ENCODE measurements at places on chromosomes 12 and 14.
A peak's percentile ranks its signal among the peaks of the same experiment; 100 is the strongest.

DNA sequence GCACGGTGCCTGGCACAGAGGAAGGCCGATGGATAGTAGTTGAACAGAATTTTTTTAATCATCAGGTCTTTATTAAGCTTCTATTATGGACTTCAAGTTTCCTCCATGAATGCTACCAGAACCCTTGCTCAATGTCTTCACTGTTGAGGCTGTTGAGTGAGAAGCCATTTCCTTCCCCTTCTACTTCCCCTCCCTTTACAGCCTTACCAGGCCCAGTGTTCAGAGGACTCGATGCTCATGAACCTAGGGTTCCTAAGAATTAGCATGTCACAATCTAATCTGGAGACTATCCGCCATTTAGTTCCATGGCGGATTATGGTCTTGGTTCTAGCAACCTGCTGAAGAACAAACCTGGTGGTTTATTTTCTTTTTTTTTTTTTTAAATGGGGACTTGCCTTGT is 17.7 kb downstream of the ETV6 start:
- no peak for DNase-seq

DNA sequence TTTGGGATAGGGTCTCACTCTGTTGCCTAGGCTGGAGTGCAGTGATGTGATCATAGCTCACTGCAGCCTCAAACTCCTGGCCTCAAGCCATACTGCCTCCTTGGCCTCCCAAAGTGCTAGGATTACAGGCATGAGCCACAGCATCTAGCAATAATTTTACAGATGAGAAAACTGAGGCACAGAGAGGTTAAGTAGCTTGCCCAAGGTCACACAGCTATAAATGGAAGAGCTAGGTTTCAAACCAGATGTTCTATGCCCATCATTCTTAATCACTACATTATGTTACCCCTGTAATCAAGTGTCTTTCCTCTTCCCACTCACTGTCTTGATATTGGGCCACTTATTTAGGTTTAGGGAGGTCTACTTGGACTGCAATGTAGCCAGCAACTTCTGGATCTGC is 3.6 kb downstream of the SLC17A8 start:
- DNase-seq: no peak

DNA sequence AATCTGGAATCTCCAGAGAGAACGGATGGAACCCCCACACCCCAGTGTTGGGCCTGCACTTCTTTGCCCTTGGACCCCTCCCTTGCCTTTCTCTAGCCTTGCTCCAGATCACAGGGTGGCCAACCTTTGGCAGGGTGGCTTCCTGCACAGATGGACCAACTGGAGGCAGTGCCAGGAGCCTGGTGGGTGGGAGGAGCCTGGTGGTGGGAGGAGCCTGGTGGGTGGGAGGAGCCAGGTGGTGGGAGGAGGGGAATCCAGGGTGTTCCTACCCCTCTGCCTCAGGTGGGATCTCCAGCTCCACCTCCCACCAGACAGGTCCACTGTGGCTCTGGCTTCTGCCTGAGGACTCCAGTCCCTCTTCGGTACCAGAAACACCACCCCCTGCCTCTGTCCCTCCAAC is 15.0 kb upstream of the ORAI1 start:
- no peak for DNase-seq

DNA sequence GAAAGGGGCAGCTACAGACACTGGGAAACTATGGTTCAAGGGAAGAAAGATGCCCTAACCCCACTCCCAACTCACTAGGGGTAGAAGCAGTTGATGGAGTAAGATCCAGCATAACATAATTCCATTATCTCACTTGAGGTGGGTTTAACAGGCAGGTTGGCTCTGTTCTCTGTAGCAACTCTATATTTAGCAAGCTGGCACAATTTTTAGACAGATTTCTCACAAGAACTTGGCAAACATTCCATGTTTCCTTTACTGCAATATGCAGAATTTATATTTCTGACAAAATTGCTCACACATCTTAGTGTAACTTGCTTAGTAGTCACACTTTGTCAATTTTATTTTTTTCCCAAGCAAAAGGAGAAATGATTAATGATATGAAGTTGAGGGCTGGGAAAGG is 475.4 kb downstream of the RMST start:
- DNase-seq: no peak

DNA sequence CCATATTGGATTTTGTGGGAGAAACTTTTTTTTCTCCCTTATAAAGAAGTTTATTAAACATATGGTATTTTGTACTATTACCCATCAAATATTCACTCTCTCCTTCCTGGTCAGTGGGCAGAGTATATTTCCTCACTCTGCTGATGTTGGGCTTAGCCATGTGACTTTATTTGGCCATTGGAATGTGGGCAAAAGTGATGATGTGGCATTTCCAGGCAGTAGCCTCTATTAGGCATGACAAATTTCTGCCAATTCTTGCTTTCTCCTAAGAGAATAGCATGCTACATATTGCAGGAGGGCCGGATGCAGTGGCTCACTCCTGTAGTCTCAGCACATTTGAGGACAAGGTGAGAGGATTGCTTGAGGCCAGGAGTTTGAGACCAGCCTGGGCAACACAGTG is 24.4 kb upstream of the WSCD2 start:
- DNase-seq: no peak

DNA sequence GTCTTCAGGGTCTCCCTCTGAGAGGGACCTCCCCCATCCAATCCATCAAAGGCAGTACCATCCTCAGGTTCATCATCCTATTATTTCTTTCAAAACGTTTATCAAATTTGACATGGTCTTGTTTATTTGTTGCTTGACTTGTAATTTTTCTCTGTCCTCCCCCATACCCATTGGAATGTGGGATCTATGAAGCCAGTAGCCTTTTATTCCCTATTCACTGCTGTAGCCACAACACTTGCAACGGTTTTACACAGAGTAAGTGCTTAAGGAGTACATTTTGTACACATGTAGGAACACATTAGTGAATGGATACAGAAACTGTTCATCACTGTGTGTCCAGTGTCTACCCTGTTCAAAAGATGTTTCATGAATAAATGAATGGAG is 41.5 kb downstream of the IGF1 start:
- no peak for DNase-seq

DNA sequence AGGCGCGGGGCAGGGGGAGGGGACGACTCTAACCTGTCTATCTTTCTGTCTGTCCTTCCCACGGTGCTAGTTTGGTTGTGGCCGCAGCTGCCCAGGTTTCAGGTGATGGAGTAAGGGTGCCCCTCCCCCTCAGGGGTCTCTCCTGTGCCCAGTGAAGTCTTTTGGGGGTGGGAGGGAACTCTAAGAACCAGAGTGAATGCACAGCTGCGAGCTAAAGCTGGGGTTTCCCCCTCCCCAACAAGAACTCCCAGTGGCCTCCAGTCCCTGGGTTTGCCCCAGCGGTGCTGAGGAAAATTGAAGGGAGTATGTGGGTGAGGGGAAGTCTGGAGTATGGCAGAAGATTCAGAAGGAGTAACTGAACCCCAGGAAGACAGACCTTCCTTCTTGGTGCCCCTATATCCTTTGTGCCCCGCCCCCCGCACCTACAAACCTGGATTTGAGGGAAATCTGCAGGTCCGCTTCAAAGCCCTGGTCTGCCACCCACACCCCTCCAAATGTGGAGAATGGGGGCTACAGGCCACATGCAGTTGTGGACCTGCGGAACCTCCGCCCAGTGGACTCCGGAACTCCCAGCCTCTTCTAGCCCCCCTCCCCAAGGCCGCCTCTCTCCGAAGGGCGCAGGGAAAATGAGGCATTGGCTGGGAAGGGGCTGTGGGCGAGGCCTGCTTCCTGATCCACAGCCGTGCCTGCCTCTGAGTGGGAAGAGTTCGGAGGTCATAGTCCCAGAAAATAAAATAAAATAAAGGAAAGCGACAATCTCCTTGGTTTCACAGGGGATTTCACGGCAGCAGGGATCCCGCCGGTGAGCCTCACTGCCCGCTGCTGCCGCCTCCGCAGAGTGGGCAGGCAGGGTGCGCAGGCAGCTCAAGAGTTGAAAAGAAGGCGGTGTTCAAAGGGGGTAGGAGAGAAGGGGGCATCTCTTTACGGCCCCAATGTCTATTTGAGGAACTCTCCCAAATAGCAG is 3.4 kb upstream of the HOXC9 start:
- DNase-seq: no peak

GRCh38 chr14:61476754-61477410 is 155.5 kb downstream of the PRKCH start:
- DNase-seq: peak; percentile 68

Measured in activated T-cell treated with anti-CD3 and anti-CD28 coated beads, Interleukin-2, amount 50 U/mL, for 72 hours (primary cell).